ENCODE measurements at places on chromosomes 5 and 9. TPM values are rescaled to one million over a fixed set of nuclear protein-coding genes. Genes with fewer than 3 reads are reported as not detected.

The MAMDC4 gene
- total RNA-seq, result not detected

The GRM6 gene
- total RNA-seq, result not detected

- no peak for DNase-seq
- no peaks in the 10 kb centered on the region for H3K4me1 ChIP-seq
- H3K27me3 ChIP-seq, result no peaks in the 10 kb centered on the region
- no peak overlapping the region for H3K27ac ChIP-seq
- no peak overlapping the region for H3K4me3 ChIP-seq
These were observed 220.8 kb downstream of the SNX18 start for GRCh38 chr5:54738118-54738972.

DNA sequence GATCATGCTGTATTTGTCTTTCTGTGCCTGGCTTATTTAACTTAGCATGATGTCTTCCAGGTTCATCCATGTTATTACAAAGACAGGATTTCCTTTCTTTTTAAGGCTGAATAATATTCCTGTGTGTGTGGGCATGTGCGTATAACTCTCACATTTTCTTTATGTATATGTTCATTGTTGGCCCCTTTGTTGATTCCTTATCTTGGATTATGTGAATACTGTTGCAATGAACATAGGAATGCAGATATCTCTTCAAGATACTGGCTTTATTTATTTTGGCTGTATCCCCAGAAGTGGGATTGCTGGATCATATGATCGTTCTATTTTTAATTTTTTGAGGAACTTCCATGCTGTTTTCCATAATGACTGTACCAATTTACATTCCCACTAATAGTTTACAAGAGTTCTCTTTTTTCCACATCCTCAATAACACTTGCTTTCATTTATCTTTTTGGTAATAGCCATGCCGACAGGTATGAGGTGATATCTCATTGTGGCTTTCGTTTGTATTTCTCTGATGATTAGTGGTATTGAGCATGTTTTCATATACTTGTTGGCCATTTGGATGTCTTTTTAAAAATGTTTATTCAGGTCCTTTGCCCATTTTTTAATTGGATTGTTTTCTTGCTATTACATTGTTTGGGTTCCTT is 38.0 kb downstream of the CREBRF start:
- H3K4me1 ChIP-seq, result no peaks in the 10 kb centered on the region
- H3K27me3 ChIP-seq, result no peaks in the 10 kb centered on the region
- DNase-seq, result no peak
- peak overlapping the region; percentile 43 for H3K27ac ChIP-seq
- no peaks in the 10 kb centered on the region for H3K36me3 ChIP-seq

DNA sequence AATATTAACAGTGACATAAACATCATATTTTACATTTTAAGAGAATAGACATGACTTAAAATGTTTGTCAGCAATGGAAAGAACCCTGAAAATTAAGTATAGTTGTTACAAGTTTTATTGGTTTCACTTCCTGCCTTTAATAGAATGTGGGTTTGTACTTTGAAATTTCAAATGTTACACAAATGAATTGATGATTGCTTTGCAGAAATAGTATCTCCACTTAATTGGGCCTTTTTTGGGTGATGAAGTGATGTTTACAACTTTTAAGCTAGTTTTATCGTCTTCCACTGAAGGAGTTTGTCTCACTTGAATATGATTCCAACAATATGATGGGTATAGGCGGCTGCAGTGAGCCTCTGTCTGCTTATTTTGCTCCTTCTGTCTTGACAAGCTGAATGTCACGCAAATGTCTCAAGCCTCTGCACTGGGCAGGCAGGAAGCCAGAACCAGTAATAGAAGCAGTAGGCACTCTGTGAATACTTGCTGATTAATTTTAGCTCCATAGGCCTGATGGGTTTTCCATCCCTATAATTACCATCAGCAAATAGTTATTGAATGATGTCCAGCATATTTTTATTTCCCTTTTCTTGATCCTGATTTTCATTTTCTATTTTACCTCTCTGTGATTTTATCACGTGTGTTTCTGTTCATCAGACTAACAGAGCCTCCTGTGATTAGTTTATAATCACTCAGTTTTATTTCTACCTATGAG is 10.6 kb upstream of the NR3C1 start:
- no peak overlapping the region for H3K4me3 ChIP-seq
- H3K27me3 ChIP-seq, result no peaks in the 10 kb centered on the region
- no peaks in the 10 kb centered on the region for H3K4me1 ChIP-seq
- no peak for DNase-seq

DNA sequence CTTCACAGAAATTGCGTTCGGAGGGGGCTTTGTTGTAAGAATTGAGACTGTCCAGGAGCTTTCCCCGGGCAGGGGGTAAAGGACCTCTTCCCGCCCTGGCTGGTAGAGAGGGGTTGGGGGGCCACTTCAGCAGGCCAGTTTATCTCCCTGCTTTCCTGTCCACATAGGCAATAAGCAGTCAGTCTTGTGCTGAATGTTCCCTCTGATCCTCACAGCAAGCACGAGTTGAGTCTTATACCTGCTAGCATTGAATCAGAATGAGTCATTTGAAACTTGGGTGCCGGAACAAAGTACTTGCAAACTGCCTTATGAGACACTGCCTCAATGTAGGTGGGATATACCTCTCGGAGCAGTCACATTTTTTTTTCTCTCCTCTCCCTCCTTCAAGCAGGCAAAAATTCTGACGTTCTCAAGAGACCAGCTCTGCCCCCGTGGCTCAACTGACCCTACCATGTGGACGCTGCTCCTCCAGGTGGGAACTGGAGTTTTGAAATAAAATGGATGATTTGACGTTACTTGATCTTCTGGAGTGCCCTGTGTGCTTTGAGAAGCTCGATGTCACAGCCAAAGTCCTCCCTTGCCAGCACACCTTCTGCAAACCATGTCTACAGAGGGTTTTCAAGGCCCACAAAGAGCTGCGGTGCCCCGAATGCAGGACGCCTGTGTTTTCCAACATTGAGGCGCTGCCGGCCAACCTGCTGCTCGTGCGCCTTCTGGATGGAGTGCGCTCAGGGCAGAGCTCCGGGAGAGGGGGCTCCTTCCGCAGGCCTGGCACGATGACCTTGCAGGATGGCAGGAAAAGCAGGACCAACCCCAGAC is 1.3 kb downstream of the SH3RF2 start:
- no peak overlapping the region for H3K27ac ChIP-seq
- H3K4me1 ChIP-seq, result no peaks in the 10 kb centered on the region
- no peaks in the 10 kb centered on the region for H3K36me3 ChIP-seq
- H3K4me3 ChIP-seq, result no peak overlapping the region
- H3K27me3 ChIP-seq, result no peaks in the 10 kb centered on the region

The AQP7 gene
- 2.1 TPM for total RNA-seq

The CDH9 gene
- total RNA-seq, result 0.35 TPM

The EEIG1 gene
- 140 TPM for total RNA-seq

The NXNL2 gene
- total RNA-seq, result 32.4 TPM

- H3K4me1 ChIP-seq, result no peaks in the 10 kb centered on the region
- no peaks in the 10 kb centered on the region for H3K27me3 ChIP-seq
- no peaks in the 10 kb centered on the region for H3K36me3 ChIP-seq
- H3K27ac ChIP-seq, result no peak overlapping the region
- DNase-seq, result no peak
- no peak overlapping the region for H3K4me3 ChIP-seq
These were observed 191.8 kb upstream of the PANK3 start for GRCh38 chr5:168770996-168771395.

- no peaks in the 10 kb centered on the region for H3K27me3 ChIP-seq
- no peak overlapping the region for H3K27ac ChIP-seq
- H3K4me1 ChIP-seq, result no peaks in the 10 kb centered on the region
- no peak overlapping the region for H3K4me3 ChIP-seq
These were observed 49.4 kb downstream of the MAMDC2 start for GRCh38 chr9:70093095-70093494.

- DNase-seq, result no peak
- peak overlapping the region; percentile 62 for H3K27ac ChIP-seq
- peaks cover 20% of the 10 kb centered on the region for H3K4me1 ChIP-seq
- H3K27me3 ChIP-seq, result no peaks in the 10 kb centered on the region
These were observed 163.7 kb upstream of the GAS1 start for GRCh38 chr9:87111010-87111409.

DNA sequence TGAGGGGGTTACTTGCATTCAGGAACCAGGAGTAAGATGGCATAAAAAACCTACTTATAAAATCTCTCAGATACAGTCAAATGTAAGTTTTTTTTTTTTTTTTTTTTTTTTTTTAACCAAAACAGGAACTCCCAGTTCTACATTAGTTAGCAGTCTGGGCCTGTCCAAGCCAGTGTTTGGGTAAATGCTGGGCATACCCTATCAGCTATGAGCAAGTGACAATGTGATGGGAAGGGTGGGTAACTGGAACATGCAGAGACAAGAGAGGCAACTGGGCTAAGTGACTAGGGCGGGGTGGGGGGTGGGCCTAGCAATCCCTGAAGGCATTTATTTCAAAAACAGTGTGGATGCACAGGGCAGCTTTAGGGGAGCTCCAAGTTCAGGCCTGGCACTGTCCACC is 2.3 kb downstream of the NMRK1 start:
- no peaks in the 10 kb centered on the region for H3K4me1 ChIP-seq
- H3K36me3 ChIP-seq, result no peaks in the 10 kb centered on the region
- H3K27ac ChIP-seq, result no peak overlapping the region
- H3K4me3 ChIP-seq, result no peak overlapping the region
- no peaks in the 10 kb centered on the region for H3K27me3 ChIP-seq

GRCh38 chr9:80843028-80843427 is 846.3 kb downstream of the TLE1 start:
- DNase-seq, result no peak
- no peaks in the 10 kb centered on the region for H3K27me3 ChIP-seq
- H3K4me1 ChIP-seq, result no peaks in the 10 kb centered on the region
- H3K4me3 ChIP-seq, result no peak overlapping the region
- peak overlapping the region; percentile 5 for H3K27ac ChIP-seq

DNA sequence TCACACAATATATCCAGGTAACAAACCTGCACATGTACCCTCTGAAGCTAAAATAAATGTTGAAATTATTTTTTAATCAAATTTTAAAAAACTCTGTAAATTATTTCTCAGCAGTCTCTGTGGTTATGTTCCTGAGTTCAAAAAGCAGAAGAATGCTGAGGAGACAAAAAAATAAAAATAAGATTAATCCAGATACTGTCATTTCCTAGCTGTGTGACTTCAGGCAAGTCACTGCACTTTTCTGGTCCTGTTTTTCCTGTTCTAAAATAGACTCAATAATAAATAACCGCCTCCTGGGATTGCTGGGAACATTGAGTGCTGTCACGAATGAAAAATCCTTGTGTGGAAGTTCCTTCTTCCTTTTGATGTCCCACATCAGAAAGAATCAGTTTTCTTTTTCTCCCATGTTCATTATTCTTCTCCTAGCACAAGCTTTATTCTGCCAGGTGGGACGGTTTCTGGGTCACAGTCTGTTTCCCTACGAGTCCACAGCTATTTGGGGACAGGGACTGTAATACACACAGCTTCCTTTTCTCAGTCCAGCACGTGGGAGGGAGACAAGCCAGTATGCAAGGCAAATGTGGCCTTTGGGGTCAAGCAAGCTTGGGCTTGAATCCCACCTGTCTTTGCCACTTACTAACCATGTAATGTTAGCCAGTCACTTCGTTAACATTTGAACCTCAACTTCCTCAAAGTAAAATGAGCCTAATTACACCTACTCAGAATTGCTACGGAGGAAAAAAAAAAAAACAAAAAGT is 156.9 kb downstream of the TRIM32 start:
- H3K27me3 ChIP-seq, result no peaks in the 10 kb centered on the region
- no peaks in the 10 kb centered on the region for H3K36me3 ChIP-seq
- no peaks in the 10 kb centered on the region for H3K4me1 ChIP-seq
- no peak overlapping the region for H3K27ac ChIP-seq
- no peak overlapping the region for H3K4me3 ChIP-seq

Measured in uterus (tissue), 4 donors.